AG04450 (cell line): ENCODE measurements at places on chromosomes 3 and 15.

DNA sequence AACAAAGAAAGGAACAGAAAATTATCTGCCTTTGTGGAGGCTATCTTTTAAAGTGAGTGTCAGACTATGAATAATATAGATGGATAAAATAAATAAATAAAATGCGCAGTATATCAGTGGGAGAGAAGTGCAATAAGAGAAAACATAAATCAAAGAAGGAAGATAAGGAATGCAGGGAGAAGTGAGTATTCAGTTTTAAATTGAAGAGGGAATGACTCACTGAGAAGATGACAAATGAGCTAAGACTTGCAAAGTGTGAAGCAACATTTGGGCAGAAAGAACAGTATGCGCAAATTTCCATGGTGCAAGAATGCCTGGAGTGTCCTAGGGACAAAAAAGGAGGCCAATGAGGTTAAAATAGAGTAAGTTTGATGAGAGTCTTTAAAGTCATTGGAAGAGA lies 1300.1 kb upstream of the ALCAM start:
- DNase-seq = no peak

- DNase-seq = no peak
These were observed 61.7 kb downstream of the GBE1 start for GRCh38 chr3:81699536-81700320.

DNA sequence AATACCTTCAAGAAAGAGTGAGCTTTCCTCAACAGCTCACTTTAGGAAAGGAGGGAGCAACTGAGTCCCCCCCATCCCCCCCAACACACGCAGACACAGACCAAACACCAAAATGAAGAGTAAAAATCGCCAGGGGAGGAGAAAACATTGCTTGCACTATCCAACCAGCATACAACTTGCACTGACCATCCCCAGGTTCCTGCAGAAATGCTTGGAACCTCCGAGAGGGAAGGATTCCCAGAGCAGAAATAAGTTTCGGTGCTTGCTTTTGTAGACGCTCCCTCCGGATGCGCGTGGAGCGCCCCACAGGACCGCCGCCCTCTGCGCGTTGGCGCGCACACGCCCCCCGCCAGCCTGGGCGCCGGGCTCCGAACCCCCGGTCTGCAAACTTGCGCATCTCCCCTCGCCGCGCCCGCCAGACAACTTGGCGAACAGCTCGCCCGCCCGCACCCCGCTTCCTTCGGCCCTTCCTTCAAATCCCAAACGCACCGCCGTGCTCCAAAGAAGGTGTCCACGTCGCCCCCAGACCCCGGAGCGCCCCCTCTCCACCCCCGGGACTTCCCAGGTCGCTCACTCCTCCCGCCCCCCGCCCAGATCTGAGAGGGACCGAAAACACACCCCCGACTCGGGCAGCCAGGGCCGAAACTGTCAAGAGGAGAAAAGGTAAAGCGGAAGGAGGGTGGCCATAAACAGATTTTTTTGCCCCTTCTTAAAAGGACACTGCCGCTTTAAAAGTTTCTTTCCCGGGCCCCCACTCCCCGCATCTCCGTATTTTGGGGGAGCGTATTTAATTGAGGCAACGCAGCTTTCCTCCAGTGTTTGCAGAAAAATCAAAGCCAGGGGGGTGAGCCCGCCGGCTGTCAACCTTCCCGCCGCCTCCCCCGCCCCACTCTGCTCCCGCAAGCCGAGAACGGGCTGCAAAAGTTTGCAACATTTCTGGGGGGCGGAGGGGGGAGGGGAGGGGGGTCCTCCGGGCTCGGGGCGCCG lies 859 bp downstream of the RORA start:
- no peak for DNase-seq

DNA sequence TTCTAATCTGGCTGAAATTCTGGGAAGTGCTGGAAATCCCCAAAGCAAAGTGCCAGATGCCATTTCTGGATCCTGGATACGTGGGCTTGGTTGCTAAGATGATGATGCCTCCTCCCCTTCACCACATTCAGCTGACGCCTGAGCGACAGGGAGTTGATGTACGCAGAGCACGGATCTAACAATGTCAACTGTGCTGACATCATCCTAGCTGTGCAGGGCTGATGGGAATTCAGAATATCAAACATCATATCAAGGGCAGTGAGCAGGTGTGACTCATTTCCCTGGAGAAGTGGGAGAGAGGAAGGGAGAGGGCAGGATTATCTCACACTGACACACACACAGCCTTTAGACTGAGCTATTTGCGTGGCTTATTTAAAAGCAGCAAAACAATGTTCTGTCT lies 92.6 kb upstream of the ZBTB20 start:
- peak; percentile 86 for DNase-seq

DNA sequence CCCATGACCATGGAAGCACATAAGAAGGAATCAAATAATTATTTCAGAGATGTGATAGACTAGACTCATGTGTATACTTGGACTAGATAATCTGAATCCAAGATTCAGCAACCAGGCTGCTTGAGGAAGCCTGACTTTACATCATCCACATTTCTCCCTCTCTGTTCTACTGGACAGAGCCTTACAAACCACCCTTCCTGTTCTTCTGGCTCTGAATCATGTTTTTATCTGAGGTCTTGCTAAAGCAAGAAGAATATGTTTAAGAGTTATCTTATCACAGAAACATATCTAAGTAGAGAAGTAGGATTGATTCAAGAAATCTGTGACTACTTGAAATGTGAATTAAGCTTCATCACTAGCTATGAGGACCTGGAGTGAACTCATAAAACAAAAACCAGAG lies 71.1 kb upstream of the SLC24A5 start:
- no peak for DNase-seq

GRCh38 chr3:58063022-58063815 lies 55.0 kb downstream of the FLNB start:
- DNase-seq = no peak

DNA sequence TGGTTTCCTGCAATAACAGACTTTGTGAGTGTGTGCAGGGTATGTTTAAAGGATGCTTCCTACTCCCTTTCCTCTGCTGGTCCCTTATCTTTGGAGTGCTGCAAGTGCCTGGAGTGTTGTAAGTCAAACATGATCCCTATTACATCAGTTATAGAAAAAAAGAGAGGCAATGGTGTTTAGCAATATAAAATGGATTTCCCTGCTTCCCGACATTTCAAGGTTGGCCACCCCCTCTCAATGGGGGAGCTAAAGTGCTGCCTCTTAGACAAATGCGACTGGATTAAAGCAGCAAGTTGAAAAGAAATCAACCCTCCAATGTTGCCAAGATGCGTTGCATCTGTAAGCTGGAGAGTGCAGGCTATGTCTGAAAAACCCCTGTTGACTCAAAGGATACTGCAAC lies 203.1 kb upstream of the WNT5A start:
- DNase-seq = no peak

GRCh38 chr3:111684640-111685039 lies 89.5 kb upstream of the ZBED2 start:
- no peak for DNase-seq

DNA sequence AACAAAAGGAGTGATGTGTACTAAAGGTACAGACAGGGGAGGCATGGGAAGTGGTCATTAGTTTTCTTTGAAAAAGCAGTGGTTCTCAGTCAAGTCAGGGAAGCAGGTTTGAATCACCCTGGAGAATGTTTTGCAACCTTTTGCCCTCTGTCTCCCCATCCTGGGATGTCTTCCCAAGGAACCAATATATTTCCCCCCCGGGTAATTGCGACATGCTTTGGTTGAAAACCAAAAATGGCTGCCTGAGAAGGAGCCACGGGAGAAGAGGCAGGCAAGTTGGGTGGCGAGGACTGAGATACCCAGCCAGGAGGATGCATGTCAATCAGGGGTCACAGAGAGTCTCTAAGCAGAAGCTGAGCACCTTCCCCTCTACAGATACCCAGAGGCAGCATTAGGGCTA lies 20.2 kb upstream of the PPP1R2 start:
- no peak for DNase-seq

DNA sequence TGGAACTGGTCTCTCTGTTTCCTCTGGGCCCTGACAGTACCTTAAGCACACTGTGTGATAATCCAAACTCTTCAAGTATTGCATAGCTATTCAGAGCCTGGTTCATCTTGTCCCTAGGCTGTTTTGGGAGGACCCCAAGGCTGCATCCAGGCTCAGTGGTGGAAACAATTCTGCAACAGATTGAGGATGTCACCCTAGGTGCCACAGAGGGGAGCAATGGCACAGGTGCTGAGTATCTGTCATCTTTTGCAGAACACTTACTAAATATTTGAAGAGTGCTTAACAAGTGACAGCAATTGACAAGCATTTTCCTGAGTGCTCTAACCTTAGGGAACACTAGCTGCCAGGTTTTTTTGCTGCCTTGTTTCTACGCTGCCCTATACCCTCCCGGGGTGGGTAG lies 27.8 kb downstream of the STARD5 start:
- DNase-seq = no peak

GRCh38 chr3:191631496-191631895 lies 170.5 kb downstream of the PYDC2 start:
- DNase-seq = no peak
